MG63 (cell line): ENCODE measurements at places on chromosomes 12 and 14. TPM values are rescaled to one million over a fixed set of nuclear protein-coding genes. Genes with fewer than 3 reads are reported as not detected.
A peak's percentile ranks its signal among the peaks of the same experiment; 100 is the strongest.

Gene ARHGAP9
- total RNA-seq: not detected in 2 replicates

Gene GLIPR1L2
- not detected in 2 replicates for total RNA-seq

Gene KRT83
- total RNA-seq: not detected in 2 replicates

Gene PPP1R1A
- total RNA-seq: not detected in 2 replicates

Gene FAM186B
- total RNA-seq: not detected in 2 replicates

Gene NRL
- total RNA-seq: 1.9 and 4.9 TPM in 2 replicates

Gene TCL1B
- total RNA-seq: not detected in 2 replicates

- no peak for DNase-seq
Measured at GRCh38 chr12:115521771-115522409, 755.6 kb downstream of the MED13L start.

DNA sequence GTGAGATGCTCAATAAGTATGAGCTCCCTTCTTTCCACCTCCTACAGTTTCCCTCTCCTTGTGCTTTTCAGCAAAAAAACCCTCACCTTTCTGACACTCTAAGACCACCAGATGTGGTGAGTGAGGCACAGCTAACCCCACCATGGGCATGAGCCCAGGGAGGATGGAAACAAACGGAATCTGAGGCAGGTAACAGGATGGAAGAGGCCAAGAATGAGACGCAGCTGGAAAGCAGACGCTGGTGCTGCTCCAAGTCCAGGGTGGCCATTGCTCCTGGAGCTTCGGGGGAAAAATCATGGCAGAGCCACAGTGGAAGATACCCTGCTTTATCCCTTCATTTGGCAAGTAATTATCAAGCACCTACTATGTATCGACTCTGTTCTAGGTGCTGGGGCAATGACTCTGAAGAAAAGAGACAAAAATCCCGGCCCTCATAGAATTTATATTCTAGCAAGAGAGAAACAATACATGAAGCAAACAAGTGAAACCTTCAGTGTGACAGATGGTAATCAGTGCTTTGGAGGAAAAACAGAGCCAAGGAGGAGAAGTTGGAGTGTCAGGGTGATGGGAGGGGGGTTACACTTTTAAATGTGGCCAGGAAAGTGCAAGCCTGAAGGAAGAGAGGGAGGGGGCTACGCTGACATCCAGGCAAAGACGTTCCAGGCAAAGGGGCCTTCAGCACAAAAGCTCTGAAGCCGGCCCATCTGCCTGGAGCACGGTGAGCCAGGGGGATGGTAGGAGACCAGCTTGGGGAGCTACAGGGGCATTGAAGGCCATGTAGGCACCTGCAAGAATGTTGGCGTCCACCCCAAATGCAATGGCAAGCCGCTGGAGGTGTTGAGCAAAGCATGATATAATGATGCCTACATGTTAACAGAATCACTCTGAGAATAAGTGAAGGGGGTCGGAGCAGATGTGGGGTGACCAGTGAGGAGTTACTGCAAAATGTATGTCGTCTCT is 154.2 kb downstream of the DPF3 start:
- DNase-seq: no peak

DNA sequence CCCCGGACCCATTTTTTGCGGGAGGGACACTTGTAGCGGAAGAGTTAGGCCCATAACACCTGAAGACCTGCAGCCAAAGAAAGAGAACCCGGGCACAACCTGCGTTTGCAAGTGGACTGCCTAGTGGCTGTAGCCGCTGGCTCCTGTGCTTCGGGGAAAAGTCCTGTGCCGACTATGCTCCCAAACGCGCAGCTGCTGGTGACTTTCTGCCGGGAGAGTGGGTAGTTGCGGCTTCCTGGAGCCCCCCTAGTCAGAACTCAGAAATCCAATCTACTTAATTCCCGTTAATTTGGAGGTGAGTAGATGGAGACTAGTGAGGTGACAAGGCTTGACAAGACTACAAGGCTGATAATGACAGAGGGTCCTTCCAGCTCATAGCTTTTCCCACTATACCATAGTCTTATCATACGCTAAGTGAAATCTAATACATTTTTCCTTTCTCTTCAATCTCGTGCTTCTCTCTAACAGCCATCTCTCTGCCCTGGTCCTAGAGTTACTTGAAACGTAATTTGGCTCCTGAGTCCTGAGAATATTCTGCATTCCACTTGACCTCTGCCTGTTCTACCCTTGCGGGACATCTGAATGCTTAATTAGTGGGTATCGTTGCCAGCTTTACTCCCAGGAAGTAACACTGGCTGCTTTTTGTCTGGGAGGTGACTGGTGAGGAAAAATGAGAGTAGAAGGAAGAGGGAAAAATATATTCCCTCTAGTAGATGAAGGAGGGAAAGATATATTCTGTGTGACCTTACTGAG is 556 bp downstream of the MTHFD1 start:
- peak; percentile 19 for DNase-seq

DNA sequence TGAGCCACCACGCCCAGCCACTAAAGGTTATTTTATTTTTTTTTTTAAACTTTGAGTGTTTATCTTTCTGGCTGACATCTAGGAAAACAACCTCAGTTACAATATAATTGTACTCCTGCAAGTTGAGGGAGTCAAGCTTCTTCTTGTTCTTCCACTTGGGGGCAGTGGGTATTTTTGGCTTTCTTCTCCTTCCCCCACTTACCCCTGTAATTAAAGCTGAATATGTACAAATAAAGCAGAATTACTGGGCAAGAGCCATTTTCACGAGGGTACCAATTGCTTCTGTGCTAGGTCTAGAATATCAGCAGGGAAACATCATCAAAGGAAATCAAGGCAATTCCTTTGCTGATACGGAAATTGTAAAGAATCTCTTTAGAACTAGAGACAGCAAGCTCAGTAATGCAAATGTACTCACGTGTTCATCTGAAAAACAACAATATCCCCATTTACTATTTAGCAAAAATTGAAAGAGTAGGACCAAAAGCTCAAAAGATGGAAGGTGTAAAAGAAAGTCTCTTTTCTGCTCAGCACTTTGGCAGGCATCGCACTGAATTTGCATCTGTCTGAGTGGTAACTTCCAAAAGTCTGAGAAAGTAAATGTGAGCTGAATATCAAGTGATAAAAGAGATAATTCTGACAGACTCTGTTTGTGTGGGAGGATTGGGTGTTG is 72.8 kb downstream of the TAOK3 start:
- no peak for DNase-seq

DNA sequence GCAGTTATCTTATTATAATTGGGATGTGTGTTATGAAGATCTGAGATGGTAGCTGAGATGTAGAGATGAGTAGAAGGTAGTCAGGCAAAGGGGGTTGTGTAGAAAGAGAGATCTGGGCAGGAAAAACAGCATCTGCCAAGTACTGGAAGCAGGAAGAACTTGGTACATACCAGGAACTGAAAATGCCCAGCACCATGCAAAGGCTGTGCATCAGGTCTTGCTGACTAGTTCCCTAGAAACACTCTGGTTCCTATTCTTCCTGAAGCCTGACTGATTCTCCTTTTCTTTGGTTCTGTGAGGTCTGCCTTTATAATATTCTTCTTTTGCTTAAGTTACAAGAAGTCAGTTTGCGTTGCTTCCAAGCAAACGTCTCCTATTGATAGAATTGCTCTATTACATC is 6.7 kb upstream of the NFATC4 start:
- no peak for DNase-seq

- DNase-seq: no peak
Measured at GRCh38 chr12:75581515-75581914, 70.1 kb upstream of the KRR1 start.

DNA sequence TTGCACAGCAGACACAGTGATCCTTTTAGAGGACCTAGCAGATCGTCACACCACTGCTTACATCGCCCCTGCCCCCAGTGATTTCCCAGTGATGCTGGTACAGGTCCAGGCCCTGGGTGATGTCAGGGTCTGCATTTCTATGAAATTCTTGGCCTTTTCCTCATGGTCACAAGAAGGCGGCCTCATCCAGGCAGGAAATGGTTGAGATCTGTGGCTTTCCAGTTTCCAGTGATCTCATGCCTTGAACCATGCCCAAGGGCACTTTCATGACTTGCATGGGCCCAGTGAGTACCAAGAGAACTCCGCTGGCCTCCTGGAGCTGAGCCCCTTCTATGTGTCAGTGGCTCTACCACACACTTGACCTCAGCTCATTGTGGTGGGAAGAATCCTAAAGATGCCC is 41.9 kb upstream of the BDKRB2 start:
- peak; percentile 83 for DNase-seq

GRCh38 chr12:43501703-43502102 is 50.3 kb downstream of the ADAMTS20 start:
- no peak for DNase-seq

GRCh38 chr12:127241072-127241817 is 1025.7 kb upstream of the TMEM132C start:
- DNase-seq: no peak

GRCh38 chr12:107780298-107780697 is 5.8 kb downstream of the ASCL4 start:
- no peak for DNase-seq

- DNase-seq: no peak
Measured at GRCh38 chr12:30820406-30820946, 65.7 kb upstream of the CAPRIN2 start.

DNA sequence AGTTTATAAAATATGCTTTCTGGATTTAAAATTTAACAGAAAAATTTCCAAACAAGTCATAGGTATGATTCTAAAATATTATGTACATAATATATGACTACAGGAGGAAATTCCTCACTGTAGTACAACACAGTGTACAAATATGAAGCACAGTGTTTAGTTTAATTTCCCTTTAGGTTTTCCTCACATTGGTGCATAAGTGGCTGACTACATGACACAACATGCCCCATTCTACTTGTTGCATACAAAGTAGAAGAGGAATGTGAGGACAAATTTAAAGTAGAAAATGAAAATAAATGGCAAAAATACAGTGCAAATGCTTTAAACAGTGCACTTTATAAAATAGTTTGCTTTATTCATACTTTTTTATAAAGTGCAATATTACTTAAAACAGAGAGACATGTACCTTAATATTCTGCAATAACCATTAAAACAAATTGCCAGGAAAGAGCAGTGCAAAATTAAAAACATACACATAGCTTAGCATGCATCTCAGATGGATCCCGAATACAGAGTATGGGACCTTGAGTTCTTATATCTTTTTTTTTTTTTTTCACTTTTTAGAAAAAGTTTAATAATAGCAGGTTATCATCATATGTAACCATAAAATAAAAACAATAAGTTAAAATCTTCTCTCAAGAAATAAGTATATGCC is 54.8 kb upstream of the TTC7B start:
- no peak for DNase-seq

GRCh38 chr14:89040460-89041256 is 216.2 kb downstream of the TTC8 start:
- DNase-seq: peak; percentile 76

DNA sequence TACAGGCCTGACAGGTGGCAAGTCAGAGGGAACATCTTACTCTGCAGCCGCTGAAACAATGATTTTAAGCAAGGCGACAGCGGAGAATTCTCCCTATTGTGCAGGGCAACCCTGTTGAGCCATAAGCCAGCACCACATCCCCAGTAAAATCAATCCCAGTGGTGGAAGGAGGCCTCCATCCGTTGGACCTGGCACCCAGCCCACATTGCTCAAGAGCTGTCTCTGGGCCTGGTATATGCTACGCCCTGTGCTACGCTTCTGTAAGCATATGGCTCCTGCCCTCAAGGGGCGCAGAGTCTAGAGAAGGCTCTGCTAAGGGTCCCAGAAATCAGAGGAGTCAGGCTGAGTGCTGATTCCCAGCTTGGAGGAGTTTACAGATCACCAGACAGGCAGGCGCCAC is 265.5 kb downstream of the CACNA1C start:
- no peak for DNase-seq

DNA sequence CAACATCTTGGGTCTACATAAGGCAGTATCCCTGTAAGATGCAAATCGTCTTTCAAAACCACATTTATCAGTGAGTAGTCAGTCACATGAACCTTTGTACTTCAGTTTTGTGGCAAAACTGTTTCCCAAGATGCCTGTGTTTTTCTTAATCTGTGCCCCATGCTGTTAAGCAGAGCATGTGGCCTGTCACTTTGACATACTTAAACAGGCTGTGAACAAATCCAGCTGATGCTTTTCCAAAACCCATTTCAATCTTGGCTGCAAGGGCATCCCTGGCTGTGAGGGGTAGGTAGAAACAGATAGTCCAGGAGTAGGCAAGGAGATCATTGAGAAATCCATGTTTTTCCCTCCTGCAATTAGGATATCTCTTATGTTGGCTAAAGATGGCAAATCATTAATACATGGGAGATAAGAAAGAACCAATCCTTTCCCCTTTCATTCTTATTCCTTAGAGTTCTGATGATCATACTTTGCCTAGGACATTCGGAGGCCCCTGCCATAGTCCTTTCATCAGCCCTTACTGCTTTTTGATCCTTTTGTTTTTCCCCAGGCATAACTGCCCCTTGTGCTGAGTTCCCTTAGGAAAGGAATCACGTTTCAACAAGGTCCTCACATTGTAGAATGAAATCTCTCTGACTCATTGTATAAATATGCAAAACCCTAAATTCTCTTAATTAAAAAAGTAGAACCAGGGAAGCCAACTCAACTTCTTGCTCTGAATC is 121.1 kb upstream of the EEA1 start:
- no peak for DNase-seq
